CD8-positive, alpha-beta T cell (primary cell): ENCODE measurements at places on chromosomes 4 and X. TPM values are rescaled to one million over a fixed set of nuclear protein-coding genes. Genes with fewer than 3 reads are reported as not detected.

Gene DGKK
- not detected for total RNA-seq

Gene GALNTL6
- total RNA-seq, result not detected

Gene PABPC1L2B
- total RNA-seq, result not detected

Gene ETDA
- not detected for total RNA-seq

Gene PF4V1
- total RNA-seq, result not detected

Gene OTC
- total RNA-seq, result not detected

Gene CT45A2
- total RNA-seq, result not detected

Gene MAGEA9B
- total RNA-seq, result not detected

Gene TMPRSS11A
- not detected for total RNA-seq

Gene EGF
- total RNA-seq, result not detected

Gene GPC3
- total RNA-seq, result not detected

Gene TRO
- total RNA-seq, result 0.58 TPM

Gene CTSO
- total RNA-seq, result 6.1 TPM

DNA sequence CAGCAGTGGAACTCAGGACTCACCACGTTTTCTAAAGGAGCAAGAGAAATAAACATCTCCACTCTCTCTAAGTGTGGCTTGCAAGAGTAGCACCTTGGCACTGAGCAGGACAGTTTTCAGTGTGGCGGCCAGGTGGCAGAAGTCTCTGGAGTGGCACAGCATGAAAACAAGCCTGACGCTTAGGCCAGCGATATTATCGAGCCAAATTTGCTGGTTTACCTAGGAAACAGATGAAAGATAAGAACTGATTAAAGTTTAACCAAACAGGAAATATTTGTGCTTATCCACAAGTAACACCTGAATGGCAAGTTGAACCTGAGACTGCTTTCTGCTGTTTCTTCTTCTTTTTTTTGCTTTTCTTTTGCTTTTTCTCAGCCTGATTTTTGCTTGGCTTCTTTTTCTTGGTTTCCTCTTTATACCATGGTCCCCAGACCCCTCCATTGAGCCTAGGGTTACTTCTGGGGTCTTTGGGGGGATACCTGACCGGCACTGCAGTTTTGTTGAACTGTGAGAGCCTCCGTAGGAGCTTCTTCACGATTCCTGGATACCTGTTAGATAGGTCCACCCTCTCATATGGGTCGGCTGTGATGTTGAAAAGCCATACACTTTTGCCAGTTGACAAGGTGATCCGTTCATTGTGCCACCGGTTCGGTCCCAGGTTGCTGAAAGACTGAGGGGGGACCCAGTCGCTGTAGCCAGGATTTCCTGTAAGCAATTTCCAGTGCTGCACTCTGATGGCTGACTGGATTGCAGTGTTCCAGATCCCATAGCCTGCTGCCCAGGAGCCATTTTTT lies 77.3 kb downstream of the ARSJ start:
- DNase-seq, result peak; percentile 66

- DNase-seq, result no peak
Measured at GRCh38 chrX:35699642-35700041, 98.5 kb upstream of the MAGEB16 start.

DNA sequence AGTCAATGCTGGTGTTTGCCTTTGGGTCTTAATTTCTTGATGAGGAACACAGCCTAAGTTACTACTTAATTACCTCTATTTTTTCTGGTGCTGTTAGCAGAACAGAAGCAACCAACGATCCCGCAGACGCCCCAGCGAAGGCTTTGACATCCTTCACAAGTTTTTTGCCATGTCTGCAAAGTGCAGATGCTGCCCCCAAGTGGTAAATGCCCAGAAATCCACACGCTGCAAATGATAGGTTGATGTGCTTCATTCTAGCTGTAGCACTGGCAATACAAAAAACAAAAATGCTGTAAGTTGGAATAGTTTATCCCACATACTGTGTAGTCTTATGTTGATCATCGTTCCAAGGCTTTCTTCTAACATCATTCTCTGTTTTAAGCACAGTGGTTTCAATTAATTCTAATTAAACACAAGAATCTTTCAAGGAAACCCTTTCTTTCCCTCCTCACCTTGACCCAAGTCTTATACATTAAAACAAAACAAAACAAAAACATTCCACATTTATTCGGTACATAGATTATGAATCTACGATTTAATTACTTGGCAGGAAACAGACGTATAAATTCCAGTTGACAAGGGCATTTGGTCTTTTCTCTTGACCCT lies 1.2 kb downstream of the PNPLA4 start:
- DNase-seq, result peak; percentile 21

GRCh38 chr4:71944956-71945355 lies 86.8 kb upstream of the NPFFR2 start:
- no peak for DNase-seq

- DNase-seq, result peak; percentile 77
Measured at GRCh38 chr4:83083925-83084475, 30.5 kb downstream of the PLAC8 start.

- DNase-seq, result no peak
Measured at GRCh38 chrX:37921758-37922157, 74.4 kb upstream of the DYNLT3 start.

DNA sequence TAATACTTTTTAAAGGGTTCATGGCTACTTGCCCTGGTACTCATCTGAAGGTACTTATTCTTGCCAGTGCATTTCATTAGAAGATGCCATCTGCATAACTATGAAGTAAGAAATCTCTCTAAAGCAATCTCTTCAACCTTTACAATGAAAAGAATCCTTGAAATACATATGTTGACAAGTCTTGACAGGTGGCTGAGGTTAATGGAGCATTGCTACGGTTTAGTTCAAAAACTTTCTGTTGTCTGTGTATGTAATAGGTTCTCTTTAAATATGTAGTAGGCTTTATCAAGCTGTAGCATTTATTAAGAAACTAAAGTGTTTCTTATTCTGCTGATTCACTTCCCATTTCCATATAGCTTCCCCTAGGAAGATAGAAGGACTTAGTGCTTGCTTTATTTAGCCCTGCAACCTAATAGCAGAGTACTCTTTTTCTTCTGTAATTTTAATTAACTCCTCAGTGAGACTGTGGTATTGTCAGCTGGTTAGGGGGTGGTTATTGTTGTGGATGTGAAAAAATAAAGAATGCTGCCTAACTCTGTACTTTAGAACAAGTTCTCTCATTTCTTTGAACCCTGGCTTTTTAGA lies 39.3 kb downstream of the SLAIN2 start:
- no peak for DNase-seq

- peak; percentile 32 for DNase-seq
Measured at GRCh38 chr4:52659722-52660261, 691 bp upstream of the USP46 start.

DNA sequence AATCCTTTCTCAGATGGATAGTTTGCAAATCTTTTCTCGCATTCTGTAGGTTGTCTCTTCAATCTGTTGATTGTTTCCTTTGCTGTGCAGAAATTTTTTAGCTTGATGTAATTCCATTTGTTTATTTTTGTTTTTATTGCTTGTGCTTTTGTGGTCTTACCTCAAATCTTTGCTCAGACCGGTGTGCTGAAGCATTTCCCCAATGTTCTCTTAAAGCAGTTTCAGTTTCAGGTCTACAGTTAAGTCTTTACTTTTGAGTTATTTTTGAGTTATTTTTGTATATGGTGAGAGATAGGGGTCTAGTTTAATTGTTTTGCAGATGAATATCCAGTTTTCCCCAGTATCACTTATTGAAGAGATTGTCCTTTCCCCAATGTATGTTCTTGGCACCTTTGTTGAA lies 18.2 kb upstream of the SLC25A14 start:
- DNase-seq, result no peak

DNA sequence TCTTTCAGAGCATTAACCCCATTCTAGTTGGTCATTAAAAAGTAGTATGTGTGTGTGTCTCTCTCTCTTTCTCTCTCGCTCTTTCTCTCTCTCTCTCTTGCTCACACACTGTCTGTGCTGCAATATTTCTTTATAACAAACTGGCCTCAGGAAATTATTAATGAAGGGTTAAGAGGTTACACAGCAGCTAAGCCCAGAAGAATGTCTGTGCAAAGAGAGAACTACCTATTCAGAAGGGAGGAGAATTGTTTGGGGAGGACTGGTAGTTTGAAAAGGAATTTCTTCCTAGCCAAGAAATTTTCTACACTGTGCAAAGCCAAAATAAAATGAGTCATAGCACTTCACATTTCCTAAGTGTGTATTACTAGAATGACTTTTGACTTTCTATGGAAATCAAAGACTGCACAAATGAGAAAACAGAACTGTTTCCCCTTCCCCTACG lies 22.2 kb downstream of the PDGFC start:
- no peak for DNase-seq

GRCh38 chrX:126670258-126670657 lies 117.6 kb upstream of the DCAF12L1 start:
- DNase-seq, result no peak

- peak; percentile 67 for DNase-seq
Measured at GRCh38 chrX:153554519-153555167, 37.2 kb downstream of the ATP2B3 start.

DNA sequence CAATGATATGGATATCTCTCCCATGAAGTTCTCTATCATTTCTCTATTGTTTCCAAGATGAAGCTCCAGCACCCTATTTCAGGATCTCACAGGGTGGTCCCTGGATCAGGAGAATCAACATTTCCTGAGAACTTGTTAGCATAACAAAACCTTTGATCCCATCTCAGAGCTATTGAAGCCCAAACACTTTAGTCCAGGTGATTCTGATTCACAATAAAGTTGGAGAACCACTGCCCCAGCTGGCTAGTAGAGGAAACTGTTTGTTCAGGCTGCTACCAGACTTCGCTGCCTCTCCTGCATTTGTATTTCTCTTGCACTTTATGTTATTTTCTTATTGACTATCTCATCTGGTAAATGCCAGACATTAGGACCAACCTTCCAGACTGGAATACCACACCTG lies 65.4 kb downstream of the CEP44 start:
- no peak for DNase-seq

- DNase-seq, result no peak
Measured at GRCh38 chr4:136342666-136343065, 1189.6 kb downstream of the PCDH18 start.

DNA sequence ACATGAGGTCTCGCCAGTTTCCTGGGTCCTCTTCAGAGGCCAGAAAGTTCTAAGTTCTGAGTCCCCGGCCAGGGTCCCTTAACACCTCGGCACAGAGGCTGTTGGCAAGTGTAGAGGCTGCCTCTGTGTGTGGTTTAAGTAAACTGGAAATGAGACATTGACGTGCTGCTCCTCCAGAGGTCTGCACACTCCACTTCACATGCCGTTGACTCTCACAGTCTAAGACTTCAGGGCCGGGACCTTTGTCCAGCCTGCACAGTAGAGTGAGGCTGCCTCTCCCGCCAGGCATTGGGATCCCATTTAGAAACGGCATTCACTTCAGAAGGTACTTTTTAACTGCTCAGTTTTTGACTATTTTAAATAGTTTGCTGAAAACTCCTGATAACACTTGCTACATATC lies 10.6 kb upstream of the TADA2B start:
- no peak for DNase-seq

GRCh38 chr4:77454858-77455257 lies 150.8 kb upstream of the CXCL13 start:
- no peak for DNase-seq

- DNase-seq, result peak; percentile 69
Measured at GRCh38 chrX:79107891-79108718, 36.4 kb upstream of the GPR174 start.

DNA sequence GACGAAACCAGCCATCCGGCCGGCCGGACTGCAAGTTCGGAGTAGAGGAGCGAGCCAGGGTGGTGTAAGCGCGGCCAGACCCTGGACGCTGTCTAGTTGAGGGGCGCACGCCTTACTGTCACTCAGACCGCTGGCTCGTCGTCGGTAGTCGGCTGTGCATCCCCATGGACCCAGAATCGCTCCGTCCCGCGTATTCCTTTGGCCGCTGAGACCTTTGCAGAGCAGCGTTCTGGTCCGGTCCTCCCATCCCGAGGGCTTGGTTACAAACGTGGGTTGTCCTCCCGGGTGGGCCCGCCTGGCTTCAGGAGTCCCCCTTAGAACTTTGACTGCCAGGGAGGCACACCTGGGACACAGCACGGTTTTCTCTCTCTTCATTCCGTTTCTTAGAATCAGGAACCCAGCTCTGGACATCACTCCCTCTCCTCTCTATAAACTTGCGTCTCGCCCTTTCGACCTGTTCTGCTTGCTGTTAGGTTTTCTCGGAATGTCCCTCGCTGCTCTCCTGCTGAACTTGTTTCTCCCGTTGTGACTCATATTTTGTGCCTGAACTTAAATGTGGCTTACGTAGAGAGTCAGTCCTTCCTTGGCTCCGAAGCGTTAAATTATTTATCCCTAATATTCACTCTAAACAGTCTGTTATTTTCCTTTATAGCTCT lies 672 bp downstream of the PGM2 start:
- no peak for DNase-seq

DNA sequence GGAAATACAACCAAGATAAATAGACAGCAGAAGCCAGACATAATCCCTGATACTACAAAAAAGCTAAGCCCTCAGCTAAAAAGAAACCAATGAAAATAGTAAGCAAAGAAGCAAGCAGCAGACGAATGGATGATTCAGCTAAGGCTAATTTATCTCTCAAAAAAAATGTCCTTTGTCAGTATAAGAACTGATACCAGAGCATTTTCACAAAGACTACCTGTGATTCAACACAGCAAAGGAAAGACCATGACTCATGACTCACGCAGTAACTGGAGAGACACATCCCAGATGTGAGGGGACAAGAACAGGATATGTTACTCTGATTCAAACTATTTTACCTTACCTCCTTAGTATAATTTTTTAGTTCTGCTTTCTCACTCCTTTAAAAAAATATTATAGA lies 22.7 kb upstream of the TMPRSS11F start:
- DNase-seq, result no peak

GRCh38 chrX:135740681-135741149 lies 27.3 kb downstream of the CT45A1 start:
- DNase-seq, result peak; percentile 19

GRCh38 chrX:119055687-119056086 lies 17.1 kb upstream of the CT47C1 start:
- no peak for DNase-seq

DNA sequence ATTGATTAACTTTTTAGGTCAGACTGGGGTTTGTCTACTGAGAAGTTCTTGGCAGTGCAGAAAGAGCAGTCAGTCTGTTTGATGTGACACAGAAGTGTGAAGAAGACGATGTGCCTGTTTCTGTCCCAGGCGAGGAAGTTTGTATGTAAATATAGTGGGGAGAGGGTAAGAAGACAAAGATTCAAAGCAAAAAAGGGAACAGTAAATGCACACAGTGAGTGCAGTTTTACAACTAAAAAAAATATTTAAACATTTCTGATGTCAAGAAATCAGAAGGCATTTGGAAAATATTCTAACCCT lies 264.9 kb downstream of the RAPGEF2 start:
- DNase-seq, result no peak

GRCh38 chr4:35539404-35540055 lies 704.8 kb downstream of the ARAP2 start:
- no peak for DNase-seq

- DNase-seq, result no peak
Measured at GRCh38 chrX:44494357-44494756, 48.3 kb downstream of the FUNDC1 start.

- DNase-seq, result no peak
Measured at GRCh38 chrX:107135049-107135964, 16.7 kb upstream of the RBM41 start.

GRCh38 chrX:20434986-20435385 lies 168.3 kb upstream of the RPS6KA3 start:
- DNase-seq, result no peak

GRCh38 chr4:52750819-52751486 lies at the start of gene ERVMER34-1:
Gene ERVMER34-1 (minus strand): TSS chr4:52751425. CDS start chr4:52745520, 5,905 bp downstream.
- no peak for DNase-seq
